COR-L47 (cell line): ENCODE measurements at places on chromosomes 7 and 10.

DNA sequence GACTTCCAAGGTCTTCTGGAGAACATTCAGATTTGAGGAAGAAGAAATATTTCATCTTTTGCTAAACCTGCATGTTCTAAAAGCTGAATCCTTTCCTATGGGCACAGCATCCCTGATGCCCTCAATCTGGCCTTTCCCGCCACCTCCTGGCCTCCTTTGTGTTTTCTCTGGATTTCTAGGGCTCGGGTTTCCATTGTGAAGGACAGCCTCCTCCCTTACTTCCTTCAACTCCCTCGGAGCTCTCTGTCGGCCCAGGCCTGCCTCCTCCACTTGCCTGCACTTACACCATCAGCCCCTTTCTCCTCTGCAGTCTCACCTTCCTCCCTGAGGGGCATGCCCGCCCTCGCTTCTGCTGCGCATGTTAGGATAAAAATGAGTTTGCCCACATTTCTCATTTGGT, 75.4 kb downstream of the WIPF3 start:
- DNase-seq: no peak

GRCh38 chr7:30202671-30203070, 67.9 kb downstream of the MTURN start:
- DNase-seq: no peak

GRCh38 chr10:7485244-7485556, 74.4 kb upstream of the SFMBT2 start:
- DNase-seq: no peak

DNA sequence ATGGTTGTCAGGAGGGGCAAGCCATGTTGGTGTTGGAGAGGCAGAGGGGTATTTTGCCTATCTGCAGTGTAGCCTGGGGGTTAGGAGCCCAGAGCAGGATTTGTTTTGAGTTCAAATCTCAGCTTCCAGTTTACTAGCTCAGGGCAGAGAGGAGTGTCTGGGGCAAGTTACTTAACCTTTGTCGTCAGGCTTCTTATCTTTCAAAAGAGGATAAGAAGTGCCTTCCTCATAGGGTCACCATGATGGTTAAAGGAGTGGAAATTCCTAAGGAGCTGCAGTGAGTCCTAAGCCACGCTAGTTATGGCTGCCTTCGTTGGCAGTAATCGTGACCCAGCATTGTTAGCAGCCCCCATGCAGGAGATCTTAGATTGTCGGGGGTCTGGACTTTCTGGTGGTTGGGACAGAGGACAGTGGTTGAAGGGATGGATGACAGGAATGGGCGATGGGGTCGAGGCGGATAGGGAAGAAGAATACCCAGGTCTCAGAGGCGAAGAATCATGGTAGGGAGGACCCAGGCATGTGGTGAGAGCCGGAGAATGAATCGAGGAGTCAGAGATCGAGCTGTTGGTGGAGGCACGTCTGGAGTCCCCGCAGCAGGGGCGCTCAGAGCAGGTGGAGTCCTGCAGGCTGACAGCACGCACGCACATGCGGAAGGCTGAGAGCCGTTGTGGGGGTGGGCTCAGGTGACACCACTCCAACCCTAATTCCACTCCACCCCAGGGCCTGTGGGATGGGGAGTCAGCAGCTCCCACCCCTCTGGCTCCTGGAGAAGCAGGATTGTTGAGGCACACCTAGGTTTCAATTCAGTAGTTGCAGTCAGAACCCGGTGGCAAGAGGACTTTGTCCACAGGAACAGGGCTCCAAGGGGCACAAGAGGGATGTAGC, 11.6 kb downstream of the ADCK2 start:
- no peak for DNase-seq

GRCh38 chr7:93375603-93376002, 143.4 kb downstream of the VPS50 start:
- DNase-seq: no peak

DNA sequence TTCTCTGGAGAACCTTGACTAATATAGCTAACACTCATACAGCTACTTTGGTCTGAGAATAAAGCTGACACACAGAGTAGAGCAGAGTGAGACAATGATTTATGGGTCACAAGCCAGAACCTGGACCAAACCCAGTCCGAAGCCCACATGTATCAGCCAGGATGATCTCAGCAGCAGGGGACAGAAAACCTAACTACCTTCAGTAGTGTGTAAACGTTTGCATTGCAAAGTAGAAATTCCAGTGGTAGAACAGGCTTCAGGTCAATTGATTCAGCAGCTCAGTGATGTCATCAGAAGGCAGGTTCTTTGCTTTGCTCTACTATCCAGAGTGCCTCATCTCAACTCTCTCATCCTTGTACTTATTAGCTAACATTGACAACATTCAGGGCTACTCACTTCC, 62.5 kb upstream of the PALS2 start:
- no peak for DNase-seq

- no peak for DNase-seq
Observed at GRCh38 chr7:27110186-27111031, 7.9 kb upstream of the HOXA2 start.

- DNase-seq: no peak
Observed at GRCh38 chr10:124936813-124937212, 5.1 kb upstream of the ZRANB1 start.

- DNase-seq: no peak
Observed at GRCh38 chr7:103810112-103810744, 179.2 kb downstream of the RELN start.
